ENCODE measurements at places on chromosomes 5 and 9.
A peak's percentile ranks its signal among the peaks of the same experiment; 100 is the strongest.

DNA sequence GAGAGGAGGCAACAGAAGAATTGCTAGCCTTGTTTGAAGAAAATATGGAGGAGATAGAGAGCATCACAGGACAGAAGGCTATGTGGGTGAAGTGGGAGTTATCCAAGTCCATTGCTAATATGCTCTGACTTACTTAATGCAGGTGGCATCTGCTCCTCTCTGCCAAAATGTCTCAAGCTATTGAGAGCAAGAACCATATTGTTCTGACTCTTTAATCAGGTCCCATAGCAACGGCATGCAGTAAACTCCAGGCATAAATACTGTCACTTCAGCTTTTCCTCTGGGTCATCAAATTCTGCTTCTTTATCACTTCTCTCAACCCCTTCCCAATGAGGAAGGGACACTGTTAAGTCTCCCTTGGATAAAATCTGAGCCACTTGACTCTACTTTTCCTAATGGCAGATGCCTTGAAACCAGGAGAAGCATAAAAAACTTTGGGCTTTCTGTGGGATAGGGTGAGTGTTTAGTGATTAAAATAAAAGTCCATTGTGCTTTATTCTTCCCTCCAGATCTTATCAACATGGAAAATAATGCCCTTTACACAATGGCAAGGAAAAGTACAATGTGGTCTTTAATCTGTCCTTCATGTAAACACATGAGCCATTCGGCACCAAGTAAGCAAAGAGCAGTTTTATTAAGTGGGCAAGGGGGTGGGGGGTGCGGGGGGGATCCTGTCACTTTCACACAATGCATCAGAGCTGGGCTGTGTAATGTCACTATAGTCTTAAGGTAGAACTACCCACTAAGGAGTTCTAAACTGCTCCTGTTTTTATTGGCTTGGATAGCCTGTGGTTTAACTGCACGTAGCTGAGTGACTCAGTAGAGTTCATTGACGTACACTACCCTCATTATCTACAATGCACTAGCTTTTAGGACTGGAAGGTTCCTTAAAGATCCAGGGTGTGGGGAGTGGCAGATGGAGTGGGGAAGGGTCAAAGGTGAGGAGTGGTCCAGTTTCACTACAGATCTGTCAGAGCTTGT, 71.0 kb upstream of the TARS1 start:
- DNase-seq = peak; percentile 94

DNA sequence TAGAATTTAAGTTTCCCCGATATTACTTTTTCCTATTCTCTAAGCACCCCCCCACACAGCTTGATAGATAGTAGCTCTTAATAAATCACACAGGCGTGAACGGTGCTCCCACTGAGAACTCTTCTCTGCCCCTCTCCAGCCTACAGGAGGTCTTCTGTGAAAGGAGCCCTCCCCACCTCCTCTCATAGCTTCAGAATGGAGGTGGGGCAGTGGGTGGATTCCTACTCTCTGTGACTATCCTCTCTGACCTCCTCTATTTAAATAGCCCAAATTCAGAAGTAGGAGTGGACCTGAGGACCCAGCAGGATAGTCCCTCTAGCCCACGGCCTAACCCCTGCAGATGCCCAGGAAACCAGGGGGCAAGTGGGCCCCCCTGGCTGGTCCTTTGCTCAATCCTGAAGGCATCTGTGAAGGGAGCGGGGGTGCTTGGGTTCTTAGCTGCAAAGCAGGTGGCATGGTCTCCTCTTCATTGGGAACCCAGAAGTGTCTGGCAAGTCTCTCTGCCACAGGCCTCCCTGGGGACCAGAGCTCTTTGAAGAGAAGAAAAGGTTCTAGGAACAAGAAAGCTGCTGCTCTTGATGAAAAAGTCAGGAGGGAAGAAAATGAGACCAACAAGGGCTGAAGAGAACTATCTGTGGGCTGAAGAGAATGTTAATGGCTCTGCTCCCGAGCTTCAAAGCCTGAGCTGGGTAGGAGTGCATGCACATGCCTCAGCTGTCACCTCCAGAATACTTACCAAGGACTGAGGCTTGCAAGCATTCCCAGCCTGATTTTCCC, 21.1 kb upstream of the HSPA9 start:
- no peak for DNase-seq

GRCh38 chr5:98657559-98657958, 115.9 kb upstream of the RGMB start:
- no peak for DNase-seq

- no peak for DNase-seq
Observed at GRCh38 chr5:76165711-76166374, 82.7 kb downstream of the SV2C start.

- DNase-seq = no peak
Observed at GRCh38 chr9:130604295-130604694, 24.9 kb downstream of the FUBP3 start.

- no peak for DNase-seq
Observed at GRCh38 chr9:119252671-119253299, 116.5 kb downstream of the BRINP1 start.

DNA sequence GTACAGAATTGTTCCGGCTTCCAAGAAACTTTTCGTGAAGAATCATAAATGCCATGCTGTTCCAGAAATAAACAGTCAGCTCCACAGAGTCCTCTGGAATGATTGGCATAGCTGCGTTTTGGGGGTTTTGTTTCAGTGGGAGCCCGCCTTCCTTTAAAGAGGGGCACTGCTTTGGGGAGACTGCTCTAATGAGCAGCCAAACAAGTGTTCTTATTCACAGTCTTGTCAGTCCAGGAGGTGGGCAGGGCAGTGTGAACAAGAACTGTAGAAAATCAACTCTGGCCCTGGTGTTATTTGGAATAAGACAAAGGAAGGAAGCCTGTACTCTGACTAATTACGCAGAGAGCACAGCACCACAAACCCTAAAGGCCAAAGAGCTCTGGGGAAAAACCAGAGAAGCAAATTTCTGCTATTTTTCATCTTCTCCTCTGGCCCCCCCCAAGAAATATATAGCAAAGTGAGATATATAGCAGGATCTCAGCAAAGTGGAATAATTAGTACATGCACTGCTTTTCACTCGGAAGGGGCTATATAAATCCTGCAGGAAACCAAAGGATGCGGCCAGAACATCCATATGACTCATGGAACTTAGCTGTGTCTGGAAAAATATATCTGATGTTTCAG, 92.9 kb downstream of the GLDC start:
- DNase-seq = no peak

GRCh38 chr9:83620841-83621636, 1.9 kb upstream of the IDNK start:
- DNase-seq = peak; percentile 16

- DNase-seq = no peak
Observed at GRCh38 chr9:107492381-107492970, 2.9 kb upstream of the KLF4 start.

DNA sequence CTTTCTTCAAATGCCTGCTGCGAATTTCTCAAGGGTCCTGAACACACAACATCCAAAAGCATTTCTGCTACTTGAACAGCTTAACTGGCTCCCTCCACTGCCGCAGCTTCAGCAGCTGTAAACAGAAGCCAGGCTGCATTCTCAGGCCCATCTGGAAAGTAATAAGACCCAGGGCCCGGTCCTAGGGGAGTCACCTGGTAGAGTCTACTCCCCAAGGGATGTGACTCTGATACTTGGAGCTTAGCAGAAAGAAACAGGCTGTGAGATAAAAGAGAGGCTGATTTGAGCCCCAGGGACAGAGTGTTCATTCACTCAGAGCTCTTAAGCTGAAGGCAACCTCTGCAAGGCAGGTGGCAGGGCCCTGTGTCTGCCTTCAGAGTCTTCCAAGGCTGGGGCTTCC, 356.8 kb downstream of the SPOCK1 start:
- no peak for DNase-seq

DNA sequence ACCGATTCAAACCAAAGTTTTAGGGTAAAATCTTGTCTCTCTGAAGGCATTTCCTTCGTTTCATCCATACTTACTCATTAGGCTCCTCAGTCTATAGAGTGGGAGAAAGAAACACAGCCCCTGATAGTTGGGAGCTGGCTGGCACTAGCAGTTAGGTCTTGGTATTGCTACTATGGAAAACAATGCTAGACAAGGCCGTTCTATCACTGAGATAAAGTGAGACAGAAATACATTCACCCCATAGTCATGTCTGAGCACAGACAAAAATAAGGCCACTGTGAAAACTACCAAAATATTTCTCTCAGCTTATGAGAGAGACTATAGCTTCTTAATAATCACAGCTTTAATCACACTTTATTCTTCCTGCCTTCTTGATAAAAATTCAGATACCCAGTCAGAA, 28.7 kb upstream of the KCNV2 start:
- no peak for DNase-seq

DNA sequence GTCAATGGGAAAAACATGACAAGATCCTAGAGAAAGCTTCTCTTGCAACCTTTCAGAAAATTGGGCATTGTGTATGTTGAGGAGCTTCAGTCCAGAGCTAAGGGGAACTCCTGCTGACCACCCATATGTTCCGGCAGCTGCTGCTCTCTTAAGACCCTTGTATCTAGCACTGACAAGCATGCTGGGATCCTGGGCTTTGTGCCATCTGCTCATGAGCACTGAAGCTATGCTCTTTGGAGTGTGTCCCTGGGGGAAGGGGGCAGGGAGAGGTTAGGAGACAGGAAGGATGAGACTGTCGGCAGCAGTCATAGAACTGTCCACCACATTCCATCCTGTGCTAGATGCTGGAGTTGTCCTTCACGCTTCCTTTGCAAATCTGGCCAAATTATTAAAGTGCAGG, 109.3 kb downstream of the JAKMIP2 start:
- no peak for DNase-seq

DNA sequence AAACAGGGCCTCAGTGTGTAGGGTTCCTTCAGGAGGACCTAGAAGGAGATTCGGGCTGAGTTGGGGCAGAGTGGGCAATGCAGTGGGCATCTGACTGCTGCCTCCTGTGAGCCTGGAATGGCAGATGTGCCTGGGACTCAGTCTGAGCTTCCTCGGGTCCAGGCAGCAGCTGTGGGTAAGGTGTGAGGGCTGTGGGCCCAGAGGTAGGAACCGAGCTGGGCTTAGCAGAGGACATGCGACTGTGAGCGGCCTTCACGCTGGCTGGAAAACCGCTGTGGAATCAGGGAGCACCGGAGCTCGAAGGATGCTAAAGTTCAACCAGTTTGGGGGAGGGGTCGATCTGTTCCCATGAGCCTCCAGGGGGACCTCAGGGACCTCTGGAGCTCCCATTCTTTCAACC, 137.0 kb downstream of the PAX5 start:
- DNase-seq = no peak

- DNase-seq = no peak
Observed at GRCh38 chr5:11046160-11046559, 285.1 kb upstream of the DAP start.

DNA sequence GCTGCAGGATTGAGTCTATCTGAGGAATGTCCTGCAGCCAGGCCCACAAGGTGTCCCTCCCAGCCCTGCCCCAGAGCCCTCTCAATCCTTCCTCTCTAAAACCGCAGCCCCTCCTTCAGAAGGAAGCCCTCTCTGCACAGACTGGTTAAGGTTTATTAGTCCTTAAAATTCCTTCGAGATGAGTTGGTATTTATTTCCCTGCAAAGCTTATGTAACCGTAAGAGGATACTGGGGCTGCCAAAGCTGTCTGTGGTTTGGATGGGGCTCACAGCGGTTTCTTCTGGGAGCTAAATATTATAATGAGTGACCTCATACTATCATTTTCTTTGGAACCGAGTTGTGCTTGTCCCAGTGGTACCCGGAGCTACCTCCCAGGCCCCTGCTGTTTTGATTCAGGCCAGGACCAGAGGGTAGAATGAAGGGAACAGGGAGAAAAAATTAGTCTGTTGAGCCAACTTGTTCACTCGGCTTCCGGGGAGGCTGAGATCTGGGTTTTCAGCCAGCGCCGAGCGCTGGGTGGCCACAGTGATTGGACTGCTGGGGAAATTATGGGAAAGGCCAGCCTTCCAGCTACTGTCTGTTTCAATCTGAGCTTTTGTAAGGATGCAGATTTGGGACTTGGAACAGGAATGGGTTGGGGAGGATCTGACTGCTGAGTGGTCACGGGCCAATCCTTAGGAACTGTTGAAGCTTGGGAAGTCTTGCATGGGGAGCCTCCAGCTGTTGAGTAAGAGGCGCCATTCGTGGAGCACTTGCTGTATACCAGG, 107.5 kb downstream of the NDFIP1 start:
- DNase-seq = peak; percentile 97

GRCh38 chr5:177232358-177232757, 71.2 kb downstream of the RAB24 start:
- no peak for DNase-seq

DNA sequence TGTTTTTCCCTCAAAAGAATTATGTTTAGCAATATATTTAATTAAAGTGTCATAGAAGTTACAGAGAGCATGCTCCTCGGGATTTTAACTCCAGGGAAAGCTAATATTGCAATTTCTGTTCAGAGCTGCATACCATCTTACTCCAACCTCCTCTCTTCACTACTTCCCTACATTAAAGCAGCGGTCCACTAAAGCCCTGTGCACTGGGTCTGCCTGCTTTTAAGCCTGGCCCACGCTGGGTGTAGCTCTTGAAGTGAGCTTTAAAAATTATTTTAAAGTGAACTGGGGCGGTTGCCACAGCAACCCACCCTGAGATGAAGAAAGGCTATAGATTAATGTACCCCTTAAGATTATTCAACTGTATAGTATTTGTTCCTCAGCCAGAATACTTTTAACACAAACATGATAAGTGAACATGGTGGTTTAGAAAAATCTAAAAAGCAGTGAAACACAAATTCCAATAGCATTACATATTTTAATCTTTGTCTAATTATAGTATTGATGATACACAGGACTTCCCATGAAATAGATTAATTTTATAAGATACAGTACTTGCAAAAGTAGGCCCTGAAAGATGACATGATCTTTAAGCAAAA, 3.9 kb upstream of the MEF2C start:
- no peak for DNase-seq

GRCh38 chr9:976258-976942, at the start of gene DMRT3:
Gene DMRT3, plus strand, starts transcription at chr9:976655. Its CDS starts 347 bp downstream, at chr9:977002.
- no peak for DNase-seq

- DNase-seq = no peak
Observed at GRCh38 chr5:145996135-145996534, 59.8 kb downstream of the SH3RF2 start.

- DNase-seq = no peak
Observed at GRCh38 chr5:1743769-1744085, 55.9 kb downstream of the MRPL36 start.

DNA sequence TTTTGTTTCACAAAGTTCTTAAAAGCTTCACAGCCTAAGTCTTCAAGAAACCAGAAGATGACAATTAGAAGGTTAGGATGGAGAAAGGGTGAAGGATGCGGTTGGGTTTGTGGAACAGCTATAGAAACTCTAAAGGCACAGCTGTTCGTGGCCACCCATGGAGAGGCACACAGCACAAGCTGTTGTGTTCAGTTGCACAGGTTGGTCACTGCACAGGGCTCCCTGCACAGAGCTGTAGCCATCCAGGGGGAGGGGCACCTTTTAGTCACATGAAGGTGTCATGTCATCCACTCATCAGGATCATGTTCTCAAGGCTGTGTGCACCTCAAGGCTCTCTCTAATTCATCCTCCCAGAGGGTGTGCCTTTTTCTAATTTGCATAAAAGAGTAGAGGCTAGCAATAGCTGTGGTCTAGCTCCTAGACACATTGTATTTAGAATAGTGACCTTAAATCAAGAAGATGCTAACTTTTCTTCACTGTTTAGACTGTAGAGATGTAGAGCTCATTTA, 5.0 kb upstream of the RASGRF2 start:
- DNase-seq = no peak

- DNase-seq = peak; percentile 39
Observed at GRCh38 chr5:112142769-112143270, 276.3 kb downstream of the EPB41L4A start.

GRCh38 chr5:112551419-112552032, 132.4 kb upstream of the EPB41L4A start:
- peak; percentile 29 for DNase-seq

GRCh38 chr5:67004730-67005350, 191.8 kb downstream of the CD180 start:
- no peak for DNase-seq

- DNase-seq = no peak
Observed at GRCh38 chr9:28059192-28059591, 485.9 kb upstream of the C9orf72 start.

All from AG09309 (cell line).